ENCODE measurements at places on chromosomes 3 and 15. TPM values are rescaled to one million over a fixed set of nuclear protein-coding genes. Genes with fewer than 3 reads are reported as not detected.

DNA sequence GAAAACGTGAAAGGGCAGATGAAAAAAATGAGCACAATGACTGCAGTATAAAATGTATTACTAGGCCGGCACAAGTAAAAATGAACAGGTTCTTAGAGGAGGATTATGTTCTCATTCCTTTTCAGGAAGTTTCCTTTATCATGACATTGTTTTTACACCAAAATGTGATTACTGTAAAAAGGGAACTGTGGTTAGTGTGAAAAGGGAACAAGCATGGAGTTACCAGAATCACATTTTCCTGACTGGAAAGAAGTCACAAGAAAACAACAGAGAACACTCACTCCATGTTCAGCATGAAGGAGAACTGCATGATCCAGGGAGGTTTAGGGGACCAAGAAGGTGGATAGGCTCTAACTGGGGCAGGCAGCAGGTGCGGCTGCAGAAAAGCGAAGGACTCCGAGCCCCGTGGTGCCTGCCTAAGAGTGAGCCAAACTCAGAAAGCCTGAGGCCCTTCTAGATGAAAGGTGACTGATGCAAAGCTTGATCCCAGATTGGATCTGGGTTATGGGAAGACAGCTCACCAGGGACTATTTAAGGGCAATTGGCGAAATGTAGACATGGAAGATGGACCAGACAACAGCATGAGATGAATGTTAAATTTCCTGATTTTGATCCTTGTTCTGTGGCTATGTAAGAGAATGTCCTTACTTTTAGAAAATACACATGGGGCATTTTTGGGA lies 77.3 kb downstream of the CCR1 start:
- DNase-seq = no peak

- DNase-seq = peak; percentile 72
These were observed 2.9 kb upstream of the USP3 start for GRCh38 chr15:63501256-63502089.

- no peak for DNase-seq
These were observed 2.1 kb upstream of the ANP32A start for GRCh38 chr15:68822818-68823217.

DNA sequence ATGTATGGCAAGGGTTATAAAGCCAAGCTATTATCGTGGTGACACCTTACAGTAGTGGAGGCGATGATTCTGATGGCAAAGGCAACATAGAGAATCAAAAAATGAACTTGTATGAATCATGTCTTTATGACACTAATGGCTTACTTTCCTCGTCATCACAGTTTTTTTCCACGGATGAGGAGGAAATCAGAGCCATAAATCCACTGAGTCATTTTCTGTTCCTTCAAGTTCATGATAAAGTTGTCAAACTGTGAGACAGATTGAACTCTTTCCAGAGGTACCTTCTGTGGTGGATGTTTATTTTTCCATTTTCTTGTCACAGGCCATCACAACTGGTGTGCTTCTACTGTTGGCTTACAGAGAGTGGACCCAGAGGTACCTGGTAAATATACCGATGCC lies 8.5 kb downstream of the TMEM212 start:
- DNase-seq = no peak

GRCh38 chr3:180278583-180279188 lies 241.9 kb upstream of the PEX5L start:
- DNase-seq = no peak

DNA sequence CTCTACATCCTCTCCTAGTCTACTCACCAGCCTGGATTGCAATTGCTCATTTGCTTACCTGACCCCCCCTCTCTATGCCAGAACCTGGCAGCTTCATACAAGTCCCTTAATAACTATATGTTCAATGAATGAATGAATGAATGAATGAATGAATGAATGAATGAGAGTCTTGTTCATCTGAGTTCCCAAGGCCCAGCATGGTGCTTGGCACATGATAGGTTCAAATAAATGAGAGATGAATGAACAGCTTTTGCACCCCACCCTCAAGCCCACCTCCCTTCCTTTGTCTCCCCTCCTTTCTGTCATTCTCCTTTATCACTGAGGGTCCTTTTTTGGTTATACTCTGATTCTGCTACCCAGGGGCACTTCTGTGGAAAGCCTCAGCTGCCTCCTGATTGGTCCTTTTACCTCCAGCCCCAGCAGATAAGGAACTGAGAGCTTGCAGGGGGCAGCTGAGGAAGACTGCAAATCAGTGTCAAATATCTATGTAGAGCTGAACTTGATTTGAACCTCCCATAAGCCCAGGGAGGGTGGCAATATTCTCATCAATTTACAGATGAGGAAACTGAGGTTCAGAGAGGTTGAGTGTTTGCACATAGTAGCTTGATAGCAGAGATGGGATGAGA lies 54.1 kb upstream of the CHRNB4 start:
- DNase-seq = no peak

- no peak for DNase-seq
These were observed 13.2 kb downstream of the LIMD1 start for GRCh38 chr3:45607790-45608189.

DNA sequence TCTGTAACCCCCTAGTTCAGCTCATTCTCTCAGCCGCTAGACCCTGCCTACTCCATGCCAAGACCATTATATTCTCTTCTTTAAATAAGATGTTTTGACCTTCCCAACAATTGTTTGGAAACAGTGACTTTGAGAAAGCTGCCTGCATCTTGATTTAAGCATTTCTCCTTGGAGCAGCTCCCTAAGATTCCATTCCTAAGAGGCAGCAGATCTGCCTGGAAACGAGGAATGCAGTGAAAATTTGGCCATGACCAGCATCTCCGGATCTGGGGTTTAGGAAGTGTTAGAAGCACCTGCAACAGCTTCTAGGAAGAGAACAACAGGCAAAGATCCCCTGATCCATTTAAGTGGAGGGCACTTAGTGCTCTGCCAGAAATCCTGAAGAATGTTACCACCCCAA lies 235.7 kb downstream of the NTRK3 start:
- DNase-seq = no peak

DNA sequence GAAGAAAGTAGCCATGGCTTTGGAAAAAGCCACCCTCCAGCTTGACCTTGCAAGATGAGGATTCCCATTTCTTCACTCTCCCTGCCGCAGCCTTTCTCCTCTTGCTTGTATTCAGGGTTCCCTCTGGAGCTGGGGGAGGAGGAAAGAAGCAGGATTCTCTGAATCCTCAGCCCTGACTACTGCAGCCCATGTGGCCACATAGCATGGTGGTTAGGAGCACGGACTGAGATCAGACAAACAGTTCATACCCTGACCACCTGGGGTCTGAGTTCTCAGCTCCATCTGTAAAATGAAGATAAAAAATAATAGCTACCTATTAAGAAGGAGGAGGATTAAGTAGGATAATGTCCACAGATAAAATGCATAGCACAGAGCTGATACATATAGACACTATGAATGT lies 72.3 kb downstream of the NMD3 start:
- DNase-seq = no peak

DNA sequence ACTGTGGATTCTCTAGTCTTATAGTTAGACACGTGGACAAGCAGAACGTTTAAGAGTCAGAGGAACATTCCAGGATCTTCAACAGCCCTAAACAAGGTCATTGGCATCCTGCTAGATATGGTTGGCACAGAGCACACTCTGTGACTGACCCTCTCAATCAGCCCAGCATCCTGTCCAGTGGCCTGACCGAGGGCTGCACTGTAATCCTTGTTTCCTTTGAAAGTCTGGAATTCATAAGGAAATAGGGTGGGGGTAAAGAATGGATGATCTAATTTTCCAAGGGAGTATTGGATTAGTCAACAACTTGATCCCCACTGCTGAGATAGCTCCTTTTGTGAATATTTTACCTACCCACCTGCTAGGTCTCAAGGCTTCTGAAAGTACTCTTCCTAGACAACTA lies 94.5 kb upstream of the DLG1 start:
- DNase-seq = no peak

DNA sequence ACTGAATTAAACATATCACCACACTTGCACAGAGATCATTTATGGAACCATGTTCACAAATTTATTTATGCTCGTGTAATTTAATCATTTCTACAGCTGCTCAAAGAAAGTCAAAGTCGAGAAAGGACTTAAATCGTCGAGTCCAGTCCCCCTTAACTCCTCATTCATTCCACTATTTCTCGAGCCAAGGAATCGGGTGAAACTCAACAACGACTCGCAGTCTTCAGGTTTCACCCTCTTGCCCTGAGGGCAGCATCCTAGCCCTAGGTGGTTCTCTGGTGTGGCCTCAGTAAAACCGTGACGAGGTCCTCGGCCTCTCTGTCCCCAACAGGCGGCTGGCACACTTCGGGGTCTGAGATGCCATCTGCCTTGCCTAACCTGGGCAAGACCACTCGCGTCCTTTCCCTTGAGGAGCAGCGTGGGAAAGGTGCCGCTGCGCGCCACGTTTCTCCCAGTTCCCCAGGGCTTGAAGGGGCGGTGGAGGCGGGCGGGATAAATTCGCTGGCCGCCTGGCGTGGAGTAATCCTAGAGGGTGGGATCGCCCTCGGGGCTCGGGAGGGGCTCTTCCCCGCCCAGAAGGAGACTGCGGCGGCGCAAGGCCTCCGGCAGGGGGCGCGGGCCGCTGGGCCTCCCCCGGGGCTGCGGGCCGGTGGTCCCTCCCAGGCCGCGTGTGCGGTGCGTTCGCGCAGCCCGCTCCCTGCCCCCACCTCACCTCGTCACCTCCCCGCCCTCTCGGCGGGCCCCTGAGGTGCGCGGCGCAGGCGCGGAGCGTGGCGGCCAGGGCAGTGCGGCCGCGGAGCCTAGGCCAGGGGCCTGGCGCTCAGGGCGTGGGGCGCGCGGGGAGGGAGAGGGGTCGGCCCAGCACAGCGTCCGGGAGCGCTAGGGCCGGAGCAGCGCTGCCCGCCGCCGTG lies at the start of gene ZNF639:
Gene ZNF639, plus strand, starts transcription at position 746 of the 911 bp plus-strand sequence. CDS start 5,263 bp downstream, outside the sequence.
- peak; percentile 37 for DNase-seq

DNA sequence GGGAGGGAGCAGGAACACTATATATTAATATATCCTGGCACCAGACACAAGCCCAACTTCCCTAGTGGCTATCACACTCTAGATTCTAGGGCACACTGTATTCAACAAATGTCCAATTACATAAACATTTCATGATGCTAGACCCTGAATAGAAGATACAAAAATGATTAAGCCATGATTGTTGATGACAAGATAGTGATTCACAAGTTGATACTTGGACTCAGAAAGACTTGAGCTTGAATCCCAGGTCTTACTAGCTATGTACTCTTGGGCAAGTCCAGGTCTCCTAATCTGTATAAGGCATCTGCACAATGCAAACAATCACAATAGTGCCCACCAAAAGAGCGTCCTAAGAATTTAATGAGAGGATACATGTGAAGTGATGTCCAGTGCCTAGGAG lies 10.0 kb upstream of the SNTN start:
- no peak for DNase-seq

GRCh38 chr3:11634081-11634635 lies 9.6 kb downstream of the VGLL4 start:
- no peak for DNase-seq

PLCL2 gene
- 21.9 TPM for total RNA-seq

IL17RD gene
- total RNA-seq = 31.0 TPM

IMPG2 gene
- total RNA-seq = 0.33 TPM

CACNA2D3 gene
- 2.3 TPM for total RNA-seq

Measured in breast epithelium (tissue), 4 donors.